ENCODE measurements at places on chromosomes 11 and 22. TPM values are rescaled to one million over a fixed set of nuclear protein-coding genes. Genes with fewer than 3 reads are reported as not detected.

DNA sequence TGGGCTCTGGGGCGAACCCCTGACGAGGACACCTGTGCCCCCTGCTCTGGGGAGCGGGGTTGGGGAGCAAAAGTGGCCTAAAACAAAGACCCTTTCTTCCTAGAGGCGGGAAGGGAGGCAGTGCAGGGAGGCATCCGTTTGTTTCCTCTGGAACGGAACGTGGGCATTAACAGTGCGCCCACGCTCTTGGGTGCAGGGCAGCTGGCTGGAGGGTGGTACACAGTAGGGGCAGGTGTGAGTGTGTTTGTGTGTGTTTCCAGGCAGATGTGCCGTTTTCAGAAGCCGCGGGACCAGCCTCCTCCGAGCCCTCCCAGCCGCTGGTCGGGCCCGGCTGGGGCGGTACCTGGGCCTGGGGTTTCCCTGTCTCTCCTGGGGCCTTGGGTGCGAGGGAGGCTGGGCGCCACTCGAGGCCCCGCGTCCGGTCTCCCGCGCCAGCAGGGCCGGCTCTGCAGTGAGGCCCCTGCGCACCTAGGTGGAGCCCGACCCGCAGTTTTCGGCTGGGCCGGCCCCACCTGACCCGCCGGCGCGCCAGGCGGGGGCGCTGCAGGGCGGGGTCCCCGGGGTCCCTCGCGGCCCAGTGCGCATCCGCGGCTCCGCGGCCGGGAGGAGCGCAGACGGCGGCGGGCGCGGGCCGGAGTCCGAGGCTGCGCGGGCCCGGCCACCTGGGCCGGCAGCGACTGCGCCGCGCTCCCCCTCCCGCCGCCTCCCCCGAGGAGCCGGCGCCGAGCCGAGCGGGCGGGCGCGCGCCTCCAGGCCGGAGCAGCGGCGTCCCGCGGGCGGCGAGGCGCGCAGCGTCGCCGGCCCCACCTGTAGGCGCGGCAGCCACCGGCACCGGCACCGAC is 1252.7 kb downstream of the BRD1 start:
- peaks cover 42% of the 10 kb centered on the region for H3K27me3 ChIP-seq
- H3K4me1 ChIP-seq: no peaks in the 10 kb centered on the region
- no peak overlapping the region for H3K27ac ChIP-seq
- no peak for DNase-seq
- no peaks in the 10 kb centered on the region for H3K36me3 ChIP-seq
- H3K4me3 ChIP-seq: no peak overlapping the region

The CWF19L2 gene
- total RNA-seq: 11.9 TPM

- DNase-seq: no peak
- no peaks in the 10 kb centered on the region for H3K27me3 ChIP-seq
- H3K4me3 ChIP-seq: no peak overlapping the region
- no peak overlapping the region for H3K27ac ChIP-seq
Measured at GRCh38 chr11:558503-558902, 2.0 kb downstream of the LMNTD2 start.

DNA sequence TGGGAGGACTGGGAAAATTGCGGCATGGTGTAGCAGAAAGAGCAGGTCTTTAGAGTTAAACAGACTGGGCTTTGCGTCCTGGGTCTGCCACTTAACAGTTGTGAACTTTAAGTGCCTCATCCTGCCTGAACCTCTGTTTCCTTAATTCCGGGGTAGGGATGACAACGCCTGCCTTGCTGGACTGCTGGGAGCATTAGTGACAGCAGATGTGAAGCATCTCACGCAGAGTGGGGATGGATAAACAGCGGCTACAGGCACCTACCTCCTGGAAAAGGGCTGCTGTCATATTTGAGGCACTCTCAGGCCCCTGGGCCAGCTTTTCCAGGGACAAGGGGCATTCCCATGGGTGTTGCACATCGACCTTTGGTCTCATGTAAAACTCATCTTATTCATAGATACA is 572.2 kb downstream of the TBC1D22A start:
- no peak for DNase-seq
- H3K27me3 ChIP-seq: peaks cover 10% of the 10 kb centered on the region
- H3K4me3 ChIP-seq: no peak overlapping the region
- H3K36me3 ChIP-seq: no peaks in the 10 kb centered on the region

- H3K27me3 ChIP-seq: no peaks in the 10 kb centered on the region
- H3K27ac ChIP-seq: no peak overlapping the region
- no peak for DNase-seq
- H3K4me1 ChIP-seq: no peaks in the 10 kb centered on the region
- no peak overlapping the region for H3K4me3 ChIP-seq
- no peaks in the 10 kb centered on the region for H3K36me3 ChIP-seq
Measured at GRCh38 chr11:1051356-1052132, 15.0 kb upstream of the MUC6 start.
